ENCODE measurements at places on chromosomes 1 and 21.

GRCh38 chr21:44054710-44055109 lies 42.6 kb downstream of the TRAPPC10 start:
- no peak for DNase-seq

- no peak for DNase-seq
Observed at GRCh38 chr1:57959531-57960241, 535.8 kb upstream of the DAB1 start.

- no peak for DNase-seq
Observed at GRCh38 chr1:19861034-19861433, 21.2 kb upstream of the OTUD3 start.

- DNase-seq = no peak
Observed at GRCh38 chr21:42199868-42200463, 19.0 kb upstream of the ABCG1 start.

DNA sequence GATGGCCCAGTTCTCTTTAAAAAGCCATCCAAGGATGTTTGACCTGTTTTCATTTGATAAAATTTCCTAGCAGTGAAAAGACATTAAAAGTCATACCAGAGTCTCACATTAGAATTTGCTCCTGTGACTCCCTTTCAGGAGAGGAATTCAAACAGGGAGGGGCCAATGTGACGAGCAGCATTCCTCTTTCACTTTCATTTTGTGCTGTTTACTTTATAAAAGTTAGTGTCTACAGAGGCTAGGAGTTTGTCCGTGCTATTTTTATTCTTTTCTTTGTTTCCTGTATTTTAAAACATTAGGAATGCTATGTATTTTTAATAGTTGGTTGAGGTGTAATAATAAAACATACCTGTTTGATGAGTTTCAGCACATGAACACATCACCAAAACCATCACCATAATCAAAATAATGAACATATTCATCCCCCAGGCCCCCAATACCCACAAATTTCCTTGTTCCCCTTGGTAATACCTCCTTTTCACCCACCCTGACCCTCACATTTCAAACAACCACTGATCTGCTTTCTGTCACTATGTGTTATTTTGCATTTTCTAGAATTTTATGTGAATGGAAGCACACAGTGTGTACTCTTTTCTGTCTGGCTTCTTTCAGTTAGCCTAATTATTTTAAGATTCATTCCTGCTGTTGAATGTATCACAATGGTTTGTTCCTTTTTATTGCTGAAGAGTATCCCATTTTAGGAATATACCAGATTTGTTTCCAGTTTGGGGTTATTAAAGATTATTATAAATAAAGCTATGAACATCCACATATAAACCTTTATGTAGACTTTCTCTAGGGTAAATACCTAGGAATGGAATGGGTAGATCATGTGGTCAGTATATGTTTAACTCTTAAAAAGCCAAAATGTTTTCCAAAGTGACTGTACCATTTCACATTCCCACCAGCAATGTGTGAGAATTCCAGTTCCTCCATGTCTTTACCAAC lies 129.5 kb downstream of the TENT5C start:
- DNase-seq = no peak

GRCh38 chr1:34479731-34480130 lies 275.1 kb upstream of the GJB5 start:
- no peak for DNase-seq

DNA sequence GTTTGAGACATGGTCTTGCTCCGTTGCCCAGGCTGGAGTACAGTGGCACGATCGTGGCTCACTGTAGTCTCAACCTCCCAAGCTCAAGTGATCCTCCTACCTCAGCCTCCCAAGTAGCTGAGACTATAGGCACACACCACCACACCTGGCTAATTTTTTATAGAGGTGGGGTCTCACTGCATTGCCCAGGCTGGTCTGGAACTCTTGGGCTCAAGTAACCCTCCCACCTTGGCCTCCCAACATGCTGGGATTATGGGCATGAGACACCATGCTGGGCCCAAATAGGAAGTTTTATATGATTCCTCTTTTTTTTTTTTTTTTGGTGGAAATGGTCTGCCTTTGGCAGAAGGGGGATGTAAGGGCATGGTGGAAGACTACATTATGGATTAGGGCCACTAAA lies 6.1 kb upstream of the FNDC7 start:
- no peak for DNase-seq

DNA sequence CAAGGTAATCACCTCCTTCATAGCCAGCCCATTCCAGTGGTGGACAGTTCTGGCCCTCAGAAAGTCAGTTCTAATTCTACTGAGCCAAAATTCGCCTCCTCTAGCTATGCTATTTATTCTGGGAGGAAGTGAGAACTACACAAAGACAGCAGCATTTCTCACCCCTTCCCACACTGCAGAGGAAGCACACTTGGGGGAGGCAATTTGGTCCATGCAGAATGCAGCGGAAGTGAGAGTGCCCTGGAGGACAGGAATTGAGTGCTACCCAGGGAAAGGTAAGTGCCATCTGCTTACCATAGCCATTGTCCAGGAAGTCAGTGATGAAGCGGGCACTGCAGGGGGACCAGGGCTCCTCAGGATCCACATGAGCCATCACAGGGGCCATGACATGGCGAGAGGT lies 3.7 kb downstream of the ADAMTS4 start:
- DNase-seq = no peak

DNA sequence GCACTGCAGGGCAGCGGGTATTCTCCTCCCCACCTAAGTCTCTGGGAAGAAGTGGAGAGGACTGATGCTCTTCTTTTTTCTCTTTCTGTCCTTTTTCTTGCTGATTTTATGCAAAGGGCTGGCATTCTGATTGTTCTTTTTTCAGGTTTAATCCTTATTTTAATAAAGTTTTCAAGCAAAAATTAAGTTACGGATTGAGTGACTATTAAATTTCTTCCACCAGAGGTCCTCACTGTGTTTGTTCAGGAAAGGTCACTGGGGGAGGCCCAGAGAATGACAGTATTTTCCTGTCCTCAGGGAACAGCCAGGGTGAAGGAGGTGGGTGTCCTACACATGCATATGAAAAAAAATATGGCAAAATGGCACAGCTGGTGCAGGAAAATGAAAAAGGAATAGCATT lies 4.4 kb upstream of the ELF3 start:
- DNase-seq = no peak

DNA sequence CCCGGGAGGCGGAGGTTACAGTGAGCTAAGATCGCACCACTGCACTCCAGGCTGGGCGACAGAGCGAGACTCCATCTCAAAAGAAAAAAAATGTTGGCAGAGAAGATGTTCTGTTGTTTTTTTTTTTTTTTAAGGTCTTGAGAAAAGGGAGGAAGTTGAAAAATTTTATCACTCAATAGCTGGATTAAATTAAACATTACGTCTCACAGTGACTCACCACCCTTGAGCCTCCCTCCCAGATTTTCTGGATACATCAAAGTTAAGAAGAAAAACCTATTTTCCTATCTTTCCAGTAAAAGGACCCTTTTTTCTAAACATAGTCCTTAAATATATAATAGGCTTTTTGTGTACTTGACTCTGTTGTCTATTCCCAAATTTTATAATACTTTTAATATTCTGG lies 35.5 kb downstream of the IFNAR1 start:
- DNase-seq = no peak

DNA sequence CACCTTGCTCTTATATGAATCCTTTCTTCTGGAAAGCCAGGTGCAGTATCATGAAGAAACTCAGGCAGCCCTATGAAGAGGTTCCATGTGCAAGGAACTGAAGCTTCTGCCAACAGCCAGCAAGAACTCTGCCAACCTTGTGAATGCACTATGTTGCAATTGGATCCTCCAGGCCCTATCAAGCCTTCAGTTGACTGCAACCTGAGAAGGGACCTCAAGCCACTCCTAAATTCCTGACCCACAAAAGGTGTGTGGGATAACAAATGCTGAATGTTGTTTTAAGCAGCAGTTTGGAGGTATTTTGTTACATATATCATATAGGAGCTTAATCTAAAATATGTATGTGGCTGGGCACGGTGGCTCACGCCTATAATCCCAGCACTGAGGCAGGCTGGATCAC lies 84.0 kb downstream of the RERE start:
- DNase-seq = no peak

- no peak for DNase-seq
Observed at GRCh38 chr1:182575540-182576149, 13.4 kb downstream of the RNASEL start.

- no peak for DNase-seq
Observed at GRCh38 chr1:207240325-207241101, 81.0 kb upstream of the CD55 start.

DNA sequence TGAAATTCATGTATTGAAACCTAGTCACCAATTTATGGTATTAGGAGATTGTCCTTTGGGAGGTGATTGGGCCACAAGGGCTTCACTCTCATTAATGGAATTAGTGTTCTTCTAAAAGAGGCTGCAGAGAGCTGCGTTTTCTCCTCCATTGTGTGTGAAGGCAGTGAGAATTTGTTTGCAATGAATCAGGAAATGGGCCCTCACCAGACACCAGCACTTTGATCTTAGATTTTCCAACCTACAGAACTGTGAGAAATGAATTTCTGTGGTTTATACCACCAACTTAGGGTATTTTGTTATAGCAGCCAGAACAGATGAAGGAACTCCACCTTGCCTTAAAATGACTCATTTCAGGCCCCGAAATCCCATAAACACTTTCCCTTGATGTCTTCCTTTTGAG lies 544.2 kb downstream of the RWDD3 start:
- no peak for DNase-seq

GRCh38 chr1:51422367-51423072 lies 92.2 kb upstream of the TTC39A start:
- no peak for DNase-seq

GRCh38 chr1:59020151-59020997 lies 236.5 kb upstream of the JUN start:
- no peak for DNase-seq

- DNase-seq = no peak
Observed at GRCh38 chr21:32099812-32100416, 178.9 kb downstream of the MIS18A start.

DNA sequence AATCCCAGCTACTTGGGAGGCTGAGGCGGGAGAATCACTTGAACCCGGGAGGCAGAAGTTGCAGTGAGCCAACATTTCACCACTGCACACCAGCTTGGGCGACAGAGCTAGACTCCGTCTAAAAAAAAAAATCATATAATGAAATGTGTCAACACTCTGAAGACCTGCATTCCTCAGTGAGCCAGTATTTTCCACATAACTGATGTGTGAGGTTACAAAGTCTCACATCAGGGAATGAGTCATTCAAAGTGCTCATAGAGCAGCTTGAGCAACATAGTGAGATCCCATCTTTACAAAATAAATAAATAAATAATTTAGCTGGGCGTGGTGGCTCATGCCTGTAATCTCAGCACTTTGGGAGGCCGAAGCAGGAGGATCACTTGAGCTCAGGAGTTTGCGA lies 65.5 kb downstream of the CASZ1 start:
- no peak for DNase-seq

DNA sequence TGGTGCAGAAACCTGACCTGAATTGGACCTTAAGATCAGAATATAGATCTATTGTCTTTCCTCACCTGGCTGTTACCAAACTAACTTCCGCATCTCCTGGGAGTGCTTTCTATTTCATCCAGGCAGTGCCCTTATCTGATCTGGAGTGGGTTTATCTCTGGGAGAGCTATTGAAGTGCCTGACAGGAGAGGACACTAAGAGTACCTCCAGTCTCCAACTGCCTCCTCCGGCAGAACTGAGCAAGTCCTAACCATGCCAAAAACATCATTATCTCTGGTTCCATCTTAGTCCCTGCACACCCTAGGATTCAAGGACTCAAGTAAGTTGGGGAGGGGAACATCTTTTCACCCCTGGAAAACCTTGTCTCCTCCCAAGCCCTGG lies 12.4 kb upstream of the KCNJ15 start:
- DNase-seq = no peak

DNA sequence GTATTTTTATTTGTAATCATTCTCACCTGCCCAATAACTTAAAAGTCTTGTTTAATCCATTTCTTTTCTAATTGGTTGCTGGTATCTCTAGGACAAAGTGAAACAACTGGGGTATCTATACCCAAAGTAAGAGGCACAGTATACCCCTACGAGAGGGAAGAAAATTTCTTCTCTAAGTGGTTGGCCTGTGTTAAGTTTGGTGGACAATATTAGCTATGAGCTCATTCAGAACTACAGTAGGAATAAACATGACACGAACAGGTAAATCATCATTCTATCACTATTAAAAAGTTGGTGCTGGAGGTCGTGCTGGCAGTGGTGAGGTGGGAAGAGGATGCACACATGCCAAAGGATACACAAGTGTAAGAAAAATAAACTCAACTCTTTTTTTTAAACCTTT lies 99.6 kb downstream of the ZNF644 start:
- DNase-seq = no peak

DNA sequence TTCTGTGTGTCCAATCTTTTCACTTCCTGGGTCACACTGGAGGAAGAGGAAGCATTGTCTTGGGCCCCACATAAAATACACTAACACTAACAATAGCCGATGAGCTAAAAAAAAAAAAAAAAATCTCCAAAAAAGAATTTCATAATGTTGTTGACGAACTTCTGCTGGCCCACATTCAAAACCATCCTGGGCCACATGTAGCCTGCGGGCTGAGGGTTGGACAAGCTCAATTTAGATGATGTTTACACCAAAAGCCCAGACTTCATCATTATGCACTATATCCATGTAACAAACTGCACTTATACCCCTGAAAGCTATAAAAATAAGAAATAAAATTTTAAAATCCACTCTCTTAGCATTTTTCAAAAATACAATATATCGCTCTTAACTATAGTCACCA lies 187.8 kb upstream of the PTBP2 start:
- DNase-seq = no peak

All from liver (tissue), 10 donors.